Activated naive CD4-positive, alpha-beta T cell (primary cell): ENCODE measurements at places on chromosomes 5 and 9.

- DNase-seq: no peak
These were observed 24.2 kb downstream of the HMCN2 start for GRCh38 chr9:130289711-130290241.

DNA sequence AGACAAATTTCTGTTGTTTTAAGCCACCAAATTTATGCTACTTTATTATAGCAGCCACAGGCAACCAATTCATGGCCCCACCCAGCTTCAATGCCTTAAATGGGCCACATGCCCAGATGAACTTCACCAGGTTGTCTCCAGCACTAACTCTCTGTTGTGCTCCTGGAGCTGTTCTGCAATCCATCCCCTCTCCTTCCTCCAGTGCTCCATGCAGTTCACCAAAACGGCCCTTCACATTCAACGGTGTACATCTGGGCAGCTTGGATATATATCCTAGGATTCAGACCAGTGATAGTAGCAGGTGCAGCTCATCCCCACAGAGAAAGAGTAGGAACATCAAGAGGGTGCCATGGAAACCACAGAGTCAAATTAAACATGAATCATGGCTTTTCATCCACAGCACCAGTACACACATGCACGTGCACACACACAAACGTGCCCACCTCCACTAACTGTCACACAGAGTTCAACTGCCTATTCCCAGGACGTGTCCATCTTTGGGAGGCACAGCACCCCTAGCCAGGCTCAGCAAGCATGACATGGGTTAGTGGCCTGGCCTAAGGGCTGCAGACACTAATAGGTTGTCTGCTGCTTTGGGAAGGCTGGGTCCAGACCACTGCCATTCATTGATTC, 134.5 kb downstream of the MED10 start:
- no peak for DNase-seq

GRCh38 chr5:62521319-62521718, 57.3 kb upstream of the LRRC70 start:
- DNase-seq: no peak

- no peak for DNase-seq
These were observed 22.4 kb downstream of the DDX31 start for GRCh38 chr9:132647355-132647754.

- DNase-seq: no peak
These were observed 76.5 kb downstream of the NR6A1 start for GRCh38 chr9:124694414-124695279.
